Stimulated activated CD4-positive, alpha-beta T cell treated with anti-CD3 and anti-CD28 coated beads, Interleukin-1b, Interleukin-23, amount 100 ng/mL, for 1 hour (primary cell): ENCODE measurements at places on chromosomes 1 and 21.

GRCh38 chr1:58397187-58397820 lies 149.2 kb downstream of the OMA1 start:
- DNase-seq, result no peak

GRCh38 chr1:227887697-227888403 lies 59.9 kb downstream of the WNT9A start:
- DNase-seq, result no peak

DNA sequence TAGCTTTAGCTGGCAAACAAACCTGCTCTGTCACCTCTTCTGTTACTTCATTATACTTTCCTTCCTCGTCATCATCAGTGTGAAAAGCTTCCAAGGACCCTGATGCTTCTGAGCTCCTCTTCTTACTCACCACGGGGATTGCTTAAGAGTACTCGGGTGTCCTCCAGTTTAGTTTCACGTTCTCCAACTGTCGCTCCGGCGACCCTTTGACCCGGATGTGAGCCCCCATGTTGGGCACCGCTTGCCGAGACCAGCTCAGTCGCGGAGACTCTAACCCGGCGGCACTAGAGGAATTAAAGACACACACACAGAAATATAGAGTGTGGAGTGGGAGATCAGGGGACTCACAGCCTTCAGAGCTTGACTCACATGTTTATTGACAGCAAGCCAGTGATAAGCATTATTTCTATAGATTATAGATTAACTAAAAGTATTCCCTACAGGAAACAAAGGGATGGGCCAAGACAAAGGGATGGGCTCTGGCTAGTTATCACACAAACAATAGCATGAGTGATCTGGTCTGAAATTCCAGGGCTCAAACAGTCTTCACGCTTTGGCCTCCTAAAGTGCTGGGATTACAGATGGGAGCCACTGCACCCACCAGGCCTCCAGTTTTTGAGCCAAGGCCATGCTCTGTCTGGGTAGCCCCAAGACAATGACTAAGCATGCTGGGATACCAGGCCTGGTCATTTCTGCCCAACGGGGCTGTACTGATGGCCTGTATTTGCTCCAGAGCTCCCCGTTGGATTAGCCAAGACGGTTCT lies 30.1 kb upstream of the ENO1 start:
- DNase-seq, result no peak

DNA sequence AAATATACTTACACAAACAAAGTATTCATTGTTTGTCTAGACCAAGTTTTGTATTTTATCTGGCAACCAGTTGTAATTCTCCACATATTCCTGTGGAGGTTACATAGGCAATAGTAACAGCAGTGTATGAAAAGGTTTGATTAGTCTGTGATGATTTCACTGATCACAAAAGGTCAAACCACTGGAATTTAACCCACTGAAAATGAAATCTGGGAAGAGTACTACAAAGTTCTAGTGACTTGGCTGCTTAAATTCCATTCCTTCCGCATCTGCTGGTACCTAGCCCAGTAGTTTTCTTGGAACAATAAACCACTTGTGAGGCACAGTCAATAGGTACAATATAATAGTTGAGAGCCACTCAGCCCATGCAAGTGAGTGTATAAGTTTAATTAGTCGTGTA lies 205.4 kb downstream of the NFIA start:
- DNase-seq, result no peak

DNA sequence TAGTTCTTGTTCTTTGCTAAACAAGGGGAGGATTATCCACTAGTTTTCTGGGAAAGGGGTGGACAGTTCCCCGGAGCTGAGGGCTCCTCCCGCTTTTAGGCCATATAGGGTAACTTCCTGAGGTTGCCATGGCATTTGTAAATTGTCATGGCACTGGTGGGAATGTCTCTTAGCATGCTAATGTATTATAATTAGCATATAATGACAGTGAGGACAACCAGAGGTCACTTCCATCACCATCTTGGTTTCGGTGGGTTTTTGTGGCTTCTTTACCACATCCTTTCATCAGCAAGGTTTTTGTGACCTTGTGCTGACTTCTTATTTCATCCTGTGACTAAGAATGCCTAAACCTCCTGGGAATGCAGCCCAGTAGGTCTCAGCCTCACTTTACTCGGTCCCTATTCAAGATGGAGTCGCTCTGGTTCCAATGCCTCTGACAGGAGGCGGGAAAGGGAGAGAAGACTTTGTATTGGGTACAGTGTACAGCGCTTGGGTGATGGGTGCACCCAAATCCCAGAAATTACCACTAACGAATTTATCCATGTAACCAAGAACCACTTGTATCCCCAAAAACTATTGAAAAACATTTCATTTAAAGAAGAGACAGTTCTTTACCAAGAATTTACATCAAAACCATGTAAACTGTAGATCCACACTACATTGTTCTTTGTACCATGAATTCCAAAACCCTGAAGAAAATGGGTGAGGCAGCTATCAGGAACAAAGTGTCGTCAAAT lies 8.7 kb upstream of the SLC2A5 start:
- no peak for DNase-seq

DNA sequence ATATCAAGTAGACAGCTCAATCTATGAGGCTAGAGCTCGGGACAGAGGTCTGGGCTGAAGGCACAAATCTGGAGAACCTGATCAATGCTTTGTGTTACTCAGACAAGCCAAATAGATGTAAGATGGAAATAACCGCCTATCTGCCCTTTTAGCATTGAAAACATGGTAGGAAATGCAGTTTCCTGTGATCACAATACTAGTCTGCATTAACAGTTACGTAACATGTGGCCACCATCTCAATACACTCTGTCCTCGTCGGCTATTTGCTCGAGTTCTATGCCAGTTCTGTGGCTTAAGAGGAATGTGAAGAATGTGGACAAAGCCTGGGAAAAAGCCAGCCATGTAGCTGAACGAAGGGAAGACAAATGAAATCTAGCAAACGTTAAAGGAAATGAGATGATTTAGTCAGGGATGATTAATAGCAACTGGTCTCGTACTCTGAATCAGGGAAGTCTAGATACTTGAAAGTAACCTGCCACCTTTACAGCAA lies 73.3 kb downstream of the HSF2BP start:
- no peak for DNase-seq

- no peak for DNase-seq
Observed at GRCh38 chr1:172948457-172948856, 102.3 kb downstream of the TNFSF18 start.

DNA sequence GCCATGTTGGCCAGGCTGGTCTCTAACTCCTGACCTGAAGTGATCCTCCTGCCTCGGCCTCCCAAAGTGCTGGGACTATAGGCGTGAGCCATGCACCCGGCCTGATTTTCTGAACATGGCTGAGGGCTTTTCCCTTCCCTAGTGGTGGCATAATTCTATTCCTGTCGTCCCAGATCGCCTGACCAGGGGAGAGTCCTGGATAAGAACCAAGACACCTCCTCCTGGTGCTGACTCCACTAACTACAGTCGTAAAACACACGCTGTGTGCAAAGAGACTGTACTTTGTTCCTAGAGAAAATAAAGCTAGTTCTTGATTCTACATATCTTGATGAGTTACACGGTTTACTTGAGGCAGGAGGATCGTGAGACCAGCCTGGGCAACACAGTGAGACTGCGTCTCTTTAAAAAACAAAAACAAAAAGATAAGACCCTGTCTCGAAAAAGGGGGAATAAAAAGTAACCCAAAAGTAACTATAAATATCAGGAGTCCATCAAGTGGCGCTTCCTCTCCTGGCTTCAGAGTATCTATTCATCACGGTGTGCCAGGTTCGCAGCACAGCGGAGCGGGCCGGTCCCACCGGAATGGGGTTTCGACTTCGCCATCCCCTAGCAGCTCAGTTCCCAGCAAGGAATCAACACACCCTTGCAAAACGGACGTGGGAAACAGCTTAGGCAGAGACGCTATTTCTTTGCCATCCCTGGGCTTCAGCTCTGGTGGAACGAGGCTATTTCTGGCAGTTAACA lies 973 bp downstream of the SDF4 start:
- DNase-seq, result no peak

DNA sequence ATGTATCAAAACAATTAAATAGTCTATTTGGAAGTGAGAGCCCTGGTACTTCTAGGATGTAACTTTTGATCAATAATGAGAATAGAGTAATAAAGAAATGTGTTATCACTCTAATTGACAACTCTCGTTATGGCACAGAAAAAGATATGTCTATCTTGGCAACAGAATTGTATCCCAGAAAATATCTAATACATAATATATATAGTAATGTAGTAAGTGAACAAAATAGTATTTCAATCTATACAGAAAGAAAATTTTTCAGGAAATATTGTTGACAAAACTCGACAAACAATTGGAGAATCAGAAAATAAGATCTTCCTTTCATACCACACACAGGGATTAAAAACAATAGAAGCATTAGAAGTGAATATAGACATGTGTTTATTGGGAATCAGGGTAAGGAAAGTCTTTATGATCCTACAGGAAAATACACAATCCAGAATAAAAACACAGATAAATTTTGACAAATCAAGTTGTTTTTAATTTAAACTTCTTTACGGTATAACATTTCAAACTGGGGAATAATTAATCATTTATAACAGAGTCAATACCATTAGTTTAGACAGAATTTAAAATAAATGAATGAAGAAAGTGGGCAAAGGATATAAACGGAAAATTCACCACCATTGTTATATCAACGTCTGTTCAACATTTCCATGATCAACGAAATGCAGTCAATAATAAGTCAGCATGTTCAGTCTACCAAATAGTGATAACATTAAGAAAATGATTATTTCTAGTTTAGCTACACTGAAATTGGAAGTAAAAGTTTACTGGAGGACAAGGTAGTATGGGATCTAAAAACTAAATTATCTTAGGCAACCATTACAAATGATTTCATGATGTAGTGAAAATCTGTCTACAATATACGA lies 1526.5 kb upstream of the TPTE start:
- DNase-seq, result no peak
